ENCODE measurements at places on chromosomes 6 and 20.

DNA sequence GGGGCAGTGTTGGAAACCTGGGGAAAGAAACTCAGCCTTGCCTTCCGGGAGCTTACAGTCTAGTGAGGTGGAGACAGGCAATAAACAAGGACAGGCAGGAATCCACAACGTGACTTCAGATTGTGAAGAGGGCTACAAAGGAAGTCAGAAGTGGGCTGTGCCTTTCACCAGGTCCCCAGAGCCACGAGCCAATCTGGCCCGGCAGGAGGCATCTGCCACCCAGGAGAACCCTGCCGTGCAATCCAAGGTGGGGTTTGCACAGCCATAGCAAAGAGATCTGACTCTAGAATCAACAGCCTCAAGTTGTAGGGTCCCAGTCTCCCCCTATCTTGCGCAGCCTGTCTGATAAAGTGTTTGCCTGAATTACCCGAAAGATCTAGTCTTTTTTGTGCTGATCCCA lies 5.5 kb downstream of the SLC32A1 start:
- DNase-seq: no peak

- no peak for DNase-seq
These were observed 53.9 kb downstream of the ERMARD start for GRCh38 chr6:169805242-169805838.

- DNase-seq: no peak
These were observed 733.8 kb upstream of the FLRT3 start for GRCh38 chr20:15071085-15071808.

DNA sequence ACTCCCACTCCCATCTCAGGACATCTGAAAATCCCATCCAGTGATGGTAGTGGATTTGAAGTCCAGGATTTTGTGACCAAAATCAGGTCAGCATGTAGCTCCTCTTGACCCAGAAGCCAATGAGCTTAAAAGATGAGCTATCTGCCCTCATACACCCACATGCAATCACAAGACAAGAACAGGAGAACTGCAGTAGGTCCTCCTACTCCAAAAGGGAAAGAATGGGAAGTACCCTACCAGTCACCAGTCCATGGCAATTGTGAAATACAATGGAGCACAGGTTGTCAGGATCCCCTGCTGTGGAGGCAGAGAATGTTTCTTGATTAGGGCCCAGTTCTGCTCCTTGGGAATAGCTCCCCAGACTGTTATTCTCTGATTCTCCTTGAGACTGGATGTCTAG lies 347.3 kb upstream of the CNR1 start:
- no peak for DNase-seq

DNA sequence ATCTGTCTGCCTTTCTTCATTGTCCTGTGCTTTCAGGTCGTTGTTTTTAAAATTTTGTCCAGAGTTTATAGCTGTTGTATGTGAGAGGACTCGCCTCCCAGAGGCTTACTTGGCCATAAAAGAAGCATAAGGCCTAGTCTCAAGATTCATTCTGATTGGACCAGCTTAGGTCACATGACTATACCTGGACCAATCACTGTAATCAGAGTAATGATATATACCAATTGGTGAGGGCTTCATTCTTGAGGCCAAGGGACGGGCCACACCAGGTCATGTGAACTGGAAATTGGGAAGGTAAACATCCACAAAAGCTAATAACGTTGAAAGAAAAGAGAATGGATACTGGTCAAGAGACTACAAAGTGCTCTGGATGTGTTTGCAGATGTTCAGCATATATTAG lies 141.4 kb upstream of the SULF2 start:
- DNase-seq: no peak

Measured in dermis microvascular lymphatic vessel endothelial cell (primary cell).